ENCODE measurements at places on chromosomes 4 and X. TPM values are rescaled to one million over a fixed set of nuclear protein-coding genes. Genes with fewer than 3 reads are reported as not detected.

- DNase-seq = no peak
Observed at GRCh38 chr4:77593101-77593500, 12.5 kb upstream of the CXCL13 start.

DNA sequence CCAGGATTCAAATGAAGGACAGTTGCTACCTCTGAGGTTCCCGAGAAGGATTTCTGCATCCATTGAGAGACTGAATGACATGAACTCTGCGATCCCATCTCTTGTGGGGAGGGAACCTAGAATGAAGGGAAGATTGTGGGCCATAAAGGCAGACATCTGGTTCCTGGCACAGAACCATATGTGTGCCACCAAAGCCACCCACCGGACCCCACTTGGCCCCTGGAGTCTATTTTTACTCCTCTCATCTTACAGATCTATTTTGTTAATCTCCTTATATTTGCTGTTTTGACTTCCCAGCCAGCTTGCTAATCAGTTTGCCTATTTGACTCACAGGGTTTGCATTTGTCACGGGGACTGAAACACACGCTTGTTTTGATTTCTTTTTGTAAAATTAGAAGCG is 7.3 kb downstream of the SOD3 start:
- no peak for DNase-seq

- no peak for DNase-seq
Observed at GRCh38 chr4:2301225-2301642, 39.3 kb upstream of the MXD4 start.

DNA sequence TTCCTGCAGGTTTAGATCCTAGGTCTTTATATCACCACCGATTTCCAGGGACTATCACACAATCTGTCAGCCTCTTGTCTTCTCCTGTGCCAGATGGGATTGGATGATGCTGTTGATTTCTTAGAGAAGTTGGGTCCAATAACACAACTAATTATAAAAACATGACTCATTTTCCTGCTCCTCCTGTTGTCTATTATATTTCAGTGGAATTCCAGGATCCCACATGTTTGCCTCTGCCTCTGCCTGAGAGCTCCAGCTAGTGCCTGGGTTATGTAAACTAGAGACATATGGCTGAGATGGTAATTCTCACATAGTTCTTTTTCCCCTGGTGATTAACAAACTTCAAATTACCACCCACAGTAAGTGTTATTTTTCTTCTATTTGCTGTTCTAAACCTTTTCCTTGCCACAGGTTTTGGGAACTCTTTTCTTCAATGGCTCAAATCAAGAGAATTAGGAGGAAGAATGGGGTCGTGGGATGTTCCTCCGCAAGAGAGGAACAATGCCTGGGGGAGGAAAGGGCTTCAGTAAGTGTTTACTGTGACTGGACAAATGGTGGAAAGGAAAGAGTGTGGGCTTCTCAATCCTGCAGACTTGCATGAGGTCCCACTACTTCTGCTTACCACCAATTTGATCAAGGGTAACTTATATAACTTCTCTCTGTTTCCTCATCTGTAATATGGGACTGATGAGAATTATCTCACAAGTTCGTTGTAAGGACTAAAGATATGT is 3.4 kb upstream of the HOPX start:
- DNase-seq = peak; percentile 68

DNA sequence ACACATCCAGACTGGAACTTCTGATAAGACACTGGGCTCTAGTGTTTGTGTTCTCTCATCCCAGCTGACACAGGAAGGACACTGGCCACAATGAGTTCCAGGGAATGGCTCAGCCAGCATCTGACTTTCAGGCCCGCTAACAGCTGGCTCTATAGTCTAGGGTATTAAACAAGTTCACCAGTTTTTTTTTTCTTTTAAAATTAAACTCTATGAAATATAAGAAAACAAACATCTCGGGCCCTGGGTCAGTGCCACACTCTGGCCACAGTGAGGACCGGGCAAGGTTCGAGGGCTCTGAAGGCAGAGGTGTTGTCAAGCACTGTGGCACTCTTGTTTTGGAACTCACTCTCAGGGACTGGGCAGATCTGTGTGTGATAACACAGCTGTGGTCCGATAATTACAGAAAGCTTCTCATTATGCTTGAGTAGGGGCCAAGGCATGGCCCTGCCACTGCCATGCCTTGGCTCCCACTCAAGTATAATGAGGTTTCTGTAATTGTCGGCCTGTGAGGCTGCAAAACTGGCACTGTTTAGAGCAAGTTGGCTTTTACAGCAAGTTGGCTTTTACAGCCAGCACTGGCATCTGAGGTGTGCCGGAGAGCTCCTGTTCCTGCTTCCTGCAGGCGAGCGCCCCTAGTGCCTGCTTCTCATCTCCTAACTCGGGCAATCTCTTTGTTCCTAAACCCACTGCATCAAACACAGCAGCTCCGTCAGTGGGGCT is 62.8 kb downstream of the PPP1R2C start:
- DNase-seq = peak; percentile 9

GRCh38 chr4:176753049-176753448 is 39.7 kb downstream of the VEGFC start:
- DNase-seq = peak; percentile 22

- no peak for DNase-seq
Observed at GRCh38 chrX:130287071-130287770, 18.5 kb upstream of the ZNF280C start.

GRCh38 chr4:141132072-141132708 is 1.1 kb downstream of the RNF150 start:
- DNase-seq = no peak

- DNase-seq = no peak
Observed at GRCh38 chr4:190018201-190018920, 8.7 kb downstream of the FRG2 start.

- peak; percentile 52 for DNase-seq
Observed at GRCh38 chrX:131262738-131263679, 26.1 kb downstream of the IGSF1 start.

DNA sequence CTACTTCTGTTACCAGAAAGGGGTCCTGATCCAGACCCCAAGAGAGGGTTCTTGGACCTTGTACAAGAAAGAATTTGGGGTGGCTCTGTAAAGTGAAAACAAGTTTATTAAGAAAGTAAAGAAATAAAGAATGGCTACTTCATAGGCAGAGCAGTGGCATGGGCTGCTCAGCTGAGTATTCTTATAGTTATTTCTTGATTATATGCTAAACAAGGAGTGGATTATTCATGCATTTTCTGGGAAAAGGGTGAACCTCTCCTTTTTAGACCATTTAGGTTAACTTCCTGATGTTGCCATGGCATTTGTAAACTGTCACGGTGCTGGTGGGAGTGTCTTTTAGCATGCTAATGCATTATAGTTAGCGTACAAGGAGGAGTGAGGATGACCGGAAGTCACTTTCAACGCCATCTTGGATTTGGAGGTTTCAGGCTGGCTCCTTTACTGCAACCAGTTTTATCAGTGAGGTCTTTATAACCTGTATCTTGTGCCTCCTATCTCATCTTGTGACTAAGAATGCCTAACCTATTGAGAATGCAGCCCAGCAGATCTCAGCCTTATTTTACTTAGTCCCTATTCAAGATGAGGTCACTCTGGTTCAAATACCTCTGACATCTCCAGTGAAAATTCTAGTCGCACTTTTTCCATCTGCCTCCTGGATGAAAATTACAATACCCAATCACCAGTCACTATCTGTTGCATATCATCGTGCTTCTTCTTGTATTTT is 15.5 kb upstream of the TDO2 start:
- DNase-seq = no peak

DNA sequence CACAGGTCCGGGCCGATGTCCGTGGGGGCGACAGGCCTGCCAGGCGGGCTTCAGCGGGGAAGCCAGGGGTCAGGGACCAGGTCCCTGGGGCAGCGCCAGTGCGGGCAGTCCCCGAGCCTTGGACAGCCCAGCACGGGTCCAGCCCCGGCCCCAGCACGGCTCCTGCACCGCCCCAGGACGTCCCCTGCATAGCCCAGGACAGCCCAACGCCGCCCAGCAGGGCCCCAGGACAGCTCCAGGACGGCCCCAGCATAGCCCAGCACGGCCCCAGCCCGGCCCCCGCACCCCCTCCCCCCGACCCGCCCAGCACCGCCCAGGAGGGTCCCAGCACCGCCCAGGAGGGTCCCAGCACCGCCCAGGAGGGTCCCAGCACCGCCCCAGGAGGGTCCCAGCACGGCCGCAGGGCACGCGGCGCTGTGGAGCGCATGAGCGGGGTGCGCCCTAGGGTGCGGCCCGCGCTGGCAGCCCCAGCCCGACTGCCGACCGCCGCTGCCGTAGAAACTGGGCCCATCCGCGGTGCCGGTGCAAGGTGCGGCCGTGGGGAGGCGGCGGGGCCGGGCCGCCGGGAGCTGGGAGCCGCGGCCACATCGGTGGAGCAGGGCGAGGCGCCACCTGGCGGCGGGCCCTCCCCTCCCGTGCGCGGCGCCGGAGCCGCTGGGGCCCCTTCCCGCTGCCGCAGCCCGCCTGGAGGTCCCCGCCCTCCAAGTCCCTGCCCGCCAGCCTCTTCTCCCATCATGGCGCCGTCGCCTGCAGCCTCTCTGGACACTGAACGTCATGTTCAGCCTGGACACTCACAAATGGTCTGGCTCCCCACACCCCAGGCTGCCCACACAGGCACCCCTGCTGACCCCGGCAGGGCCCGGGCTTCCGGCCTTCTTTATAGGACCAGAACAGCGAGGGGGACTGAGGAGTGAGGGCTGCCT is 106.8 kb upstream of the NKX1-1 start:
- no peak for DNase-seq

DNA sequence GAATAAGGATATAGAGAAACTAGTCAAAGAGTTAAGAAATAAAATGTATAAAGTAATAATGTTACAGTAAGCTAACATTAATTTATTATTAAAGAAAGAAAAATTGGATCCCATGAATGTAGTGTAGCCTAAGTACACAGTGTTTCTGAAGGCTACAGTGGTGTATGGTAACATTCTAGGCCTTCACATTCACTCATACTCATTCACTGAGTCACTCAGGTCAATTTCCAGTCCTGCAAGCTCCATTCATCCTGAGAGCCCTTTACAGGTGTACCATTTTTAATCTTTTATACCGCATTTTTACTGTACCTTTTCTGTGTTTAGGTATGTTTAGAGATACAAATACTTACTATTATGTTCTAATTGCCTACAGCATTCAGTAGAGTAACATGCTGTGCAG is 120.6 kb upstream of the AGA start:
- no peak for DNase-seq

DNA sequence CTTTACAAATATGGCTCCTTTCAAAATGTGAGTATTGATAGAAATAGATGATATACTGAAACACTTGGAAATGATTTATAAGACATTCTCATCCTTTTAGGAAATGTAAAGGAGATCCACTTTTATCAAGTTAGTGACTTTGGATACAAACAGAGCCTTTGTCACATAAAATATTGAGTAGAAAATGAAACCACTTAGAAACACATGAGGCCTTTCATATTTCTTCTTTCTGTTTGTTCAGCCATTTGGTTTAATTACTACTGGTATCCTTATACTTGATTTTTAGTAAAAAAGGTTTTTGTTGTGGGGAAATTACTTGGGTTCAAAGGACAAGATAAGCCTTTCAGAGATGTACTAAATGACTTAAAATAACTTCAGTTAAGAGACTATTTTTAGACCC is 4.1 kb downstream of the STOX2 start:
- DNase-seq = no peak

GRCh38 chr4:137621056-137621455 is 88.8 kb upstream of the PCDH18 start:
- no peak for DNase-seq

DNA sequence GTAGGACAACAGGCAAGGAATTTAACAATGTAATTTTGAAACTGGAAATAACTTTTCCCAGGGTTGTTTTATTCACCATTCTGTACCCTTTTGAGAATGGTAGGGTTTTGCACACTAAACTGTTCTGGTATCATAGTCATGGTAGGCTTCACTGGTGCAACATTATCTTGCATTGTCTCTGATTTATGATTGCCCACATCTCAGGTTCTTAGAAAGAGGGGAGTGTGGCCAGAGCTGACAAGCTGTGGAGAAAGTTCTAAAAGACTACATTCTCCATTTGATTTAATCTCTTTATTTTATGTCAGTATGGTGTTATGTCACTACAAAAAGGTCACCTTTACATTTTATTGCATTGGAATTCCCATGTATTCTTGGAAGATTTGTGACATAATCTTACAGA is 447.3 kb downstream of the GRIA2 start:
- no peak for DNase-seq

- DNase-seq = no peak
Observed at GRCh38 chr4:102440498-102440897, 60.7 kb upstream of the NFKB1 start.

DNA sequence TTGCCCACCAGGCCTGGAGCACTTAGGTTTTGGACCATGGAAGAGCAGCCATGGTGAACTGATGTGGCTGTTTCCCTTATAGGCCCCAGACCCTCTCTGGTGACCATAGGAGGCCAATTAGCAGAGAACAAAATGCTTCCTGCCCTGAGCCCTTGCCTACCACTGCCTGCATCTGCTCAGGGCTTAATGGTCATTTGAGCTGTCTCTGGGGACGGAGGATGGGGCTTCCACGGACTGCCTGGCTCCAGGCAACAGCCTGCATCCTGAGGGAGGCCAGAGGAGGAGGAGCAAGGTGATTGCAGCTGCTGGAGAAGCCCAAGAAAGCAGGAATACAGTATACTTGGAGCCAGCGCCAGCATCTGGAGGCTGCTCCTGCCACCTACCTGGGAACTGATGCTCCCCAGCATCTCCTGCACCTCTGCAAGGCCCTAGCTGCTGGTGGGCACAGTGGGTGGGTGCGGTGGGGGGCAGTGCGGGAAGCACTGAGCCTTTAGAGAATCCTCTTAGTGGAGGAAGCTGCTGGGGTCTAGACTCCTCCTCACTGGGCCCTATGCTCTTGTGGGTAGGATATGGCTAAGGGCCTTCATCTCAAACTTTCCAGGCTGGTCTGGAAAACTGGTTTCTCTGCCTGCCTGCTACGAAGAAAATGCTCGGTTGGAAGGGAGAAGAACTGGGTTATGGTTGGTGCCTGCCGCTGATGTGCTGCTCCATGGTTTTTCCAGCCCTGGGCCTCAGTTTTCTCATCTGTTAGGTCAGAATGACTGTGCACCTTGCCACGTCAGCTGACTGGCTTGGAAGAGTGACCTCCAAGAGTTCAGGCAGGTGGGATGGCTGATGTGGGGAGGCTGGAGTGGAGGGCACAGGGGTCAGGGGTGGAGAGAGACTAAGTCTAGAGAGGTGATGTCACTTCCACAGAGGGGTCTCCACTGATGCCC is 158.8 kb upstream of the PJA1 start:
- DNase-seq = no peak

- peak; percentile 38 for DNase-seq
Observed at GRCh38 chr4:27789773-27790172, 929.1 kb downstream of the STIM2 start.

- no peak for DNase-seq
Observed at GRCh38 chr4:70678383-70678999, 9.8 kb upstream of the UTP3 start.

The FGB gene
- total RNA-seq = not detected

The TEX13D gene
- not detected for total RNA-seq

The GAGE12J gene
- total RNA-seq = not detected

The GNL3L gene
- total RNA-seq = 37.6 TPM

The TXK gene
- total RNA-seq = not detected

The GAGE2A gene
- total RNA-seq = not detected

The UGT2B17 gene
- not detected for total RNA-seq

The FRG2 gene
- not detected for total RNA-seq

The FGA gene
- not detected for total RNA-seq

The P2RY10 gene
- total RNA-seq = not detected

The GABRB1 gene
- total RNA-seq = not detected

The NLRP2B gene
- total RNA-seq = not detected

The CXCR3 gene
- not detected for total RNA-seq

The VCX2 gene
- not detected for total RNA-seq

The KLB gene
- total RNA-seq = not detected

The NDP gene
- total RNA-seq = not detected

The ZNF518B gene
- total RNA-seq = 1.5 TPM

The ABLIM2 gene
- total RNA-seq = 5.3 TPM

The NEUROG2 gene
- not detected for total RNA-seq

The CPZ gene
- total RNA-seq = not detected

Measured in MCF 10A (cell line).